T-helper 1 cell (primary cell): ENCODE measurements at places on chromosomes 2 and 18.

GRCh38 chr18:79765491-79766245, 32.1 kb upstream of the KCNG2 start:
- DNase-seq: no peak

DNA sequence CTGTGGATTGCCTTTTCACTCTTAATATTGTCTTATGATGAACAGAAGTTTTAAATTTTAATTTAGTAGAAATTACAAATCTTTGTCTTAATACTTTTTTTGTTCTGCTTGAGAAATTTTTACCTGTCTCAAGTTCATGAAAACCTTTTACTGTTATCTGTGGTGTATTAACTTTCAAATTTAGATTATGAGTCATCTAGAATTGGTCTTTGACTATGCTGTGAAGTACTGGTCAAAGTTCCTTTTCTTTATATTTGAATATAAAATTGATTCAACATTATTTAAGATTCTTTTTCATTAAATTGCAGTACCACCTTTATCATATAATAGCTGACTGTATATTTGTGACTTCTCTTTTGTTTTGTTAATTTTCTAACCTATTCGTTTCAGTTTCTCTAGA, 1385.5 kb upstream of the ZEB2 start:
- DNase-seq: no peak

GRCh38 chr18:79401494-79402208, 5.9 kb downstream of the NFATC1 start:
- no peak for DNase-seq

DNA sequence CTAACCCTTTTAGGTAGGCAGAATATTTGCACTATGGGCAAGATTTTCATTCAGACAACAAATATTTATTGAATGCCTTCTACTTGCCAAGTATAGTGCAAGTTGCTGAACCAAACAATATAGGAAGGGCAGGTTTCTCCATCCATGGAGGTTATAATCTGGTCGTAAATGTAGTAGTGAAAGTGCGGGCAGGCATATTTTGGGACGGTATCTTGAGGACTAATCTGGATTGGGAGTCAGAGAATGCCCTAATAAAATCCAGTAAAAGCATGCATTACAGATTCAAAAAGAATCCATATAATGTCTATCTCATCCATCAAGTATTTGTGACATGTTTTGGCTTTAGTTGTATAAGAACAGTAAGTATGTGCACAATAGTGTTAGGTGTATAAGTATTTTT, 1.7 kb upstream of the NDUFV2 start:
- DNase-seq: no peak

- no peak for DNase-seq
These were observed 8.6 kb upstream of the C2orf42 start for GRCh38 chr2:70199320-70199864.

GRCh38 chr18:74454279-74454751, 2.8 kb downstream of the DIPK1C start:
- DNase-seq: no peak

- no peak for DNase-seq
These were observed 491.3 kb downstream of the IRS1 start for GRCh38 chr2:226308323-226308680.
